NCI-H82 (cell line): ENCODE measurements at places on chromosomes 11 and 22.

DNA sequence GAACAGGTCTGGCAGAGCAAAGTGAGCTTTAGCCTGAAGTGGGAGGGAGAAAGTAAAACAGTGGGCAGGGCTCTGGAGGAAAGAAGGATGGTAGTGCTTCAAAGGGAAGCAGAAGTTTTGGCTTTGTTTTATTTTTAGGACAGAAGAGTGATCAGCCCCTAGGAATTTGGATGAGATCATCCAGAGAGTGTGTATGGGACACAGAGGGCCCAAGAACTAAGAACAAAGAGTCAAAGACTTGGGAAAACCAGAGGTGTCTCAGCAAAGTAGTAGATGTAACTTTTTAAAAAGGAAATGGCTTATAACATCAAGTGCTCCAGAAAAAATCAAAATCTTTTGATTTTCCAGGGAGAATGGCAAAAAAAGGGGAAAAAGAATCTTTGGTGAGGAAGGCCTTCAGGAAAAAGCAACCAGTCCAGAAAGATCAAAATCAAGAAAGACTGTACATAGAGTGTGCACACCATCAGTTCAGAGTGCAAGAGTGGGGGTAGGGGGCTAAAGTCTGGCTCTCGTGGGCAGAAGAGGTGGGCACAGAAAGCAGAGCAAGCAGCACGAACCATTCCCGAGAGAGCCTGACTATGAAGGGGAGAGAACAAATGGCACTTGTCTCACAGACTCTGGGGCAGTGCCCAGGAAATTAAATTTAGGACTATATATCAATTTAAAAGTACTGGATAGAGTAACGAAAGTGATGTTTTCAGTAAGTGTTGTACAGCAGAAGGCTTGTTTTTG lies 30.0 kb downstream of the MAPK1 start:
- DNase-seq, result no peak

DNA sequence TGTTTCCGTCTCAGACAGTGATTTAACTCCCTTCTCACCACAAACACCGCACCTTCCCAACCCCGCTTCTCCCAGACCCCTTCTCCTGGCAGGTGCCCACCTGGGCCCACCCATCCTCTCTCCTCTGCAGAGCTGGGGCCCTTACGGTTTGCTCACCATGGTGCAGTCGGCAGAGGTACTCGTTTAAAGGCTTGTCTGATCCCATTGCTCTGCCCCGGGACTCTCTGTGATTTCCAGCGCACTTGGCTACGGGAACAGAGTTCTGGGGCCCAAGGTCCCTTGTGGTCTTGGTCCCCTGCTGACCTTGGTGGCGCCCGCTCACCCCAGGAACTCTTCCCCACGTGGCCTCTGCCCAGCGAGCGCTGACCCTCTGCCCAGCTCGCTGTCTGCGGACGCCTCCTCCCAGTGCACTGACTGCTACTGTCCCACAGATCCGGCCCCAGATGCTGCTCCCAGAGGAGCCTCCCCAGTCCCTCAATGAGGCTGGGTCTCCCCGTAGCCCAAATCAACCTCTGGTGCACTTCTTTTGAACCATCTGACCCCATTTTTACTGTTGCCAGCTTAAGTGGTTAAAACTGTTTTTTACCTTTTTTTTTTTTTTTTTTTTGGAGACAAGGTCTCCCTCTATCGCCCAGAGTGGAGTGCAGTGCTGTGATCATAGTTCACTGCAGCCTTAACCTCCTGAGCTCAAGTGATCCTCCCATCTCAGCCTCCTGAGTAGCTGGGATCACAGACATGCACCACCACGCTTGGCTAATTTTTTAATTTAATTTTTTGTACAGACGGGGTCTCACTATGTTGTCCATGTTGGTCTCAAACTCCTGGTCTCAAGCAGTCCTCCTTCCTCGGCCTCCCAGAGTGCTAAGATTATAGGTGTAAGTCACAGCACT lies 21.3 kb upstream of the CTSD start:
- no peak for DNase-seq

- DNase-seq, result no peak
These were observed 2.0 kb downstream of the MOGAT2 start for GRCh38 chr11:75719340-75720239.

- DNase-seq, result no peak
These were observed 437.3 kb upstream of the CADM1 start for GRCh38 chr11:115941481-115941993.

DNA sequence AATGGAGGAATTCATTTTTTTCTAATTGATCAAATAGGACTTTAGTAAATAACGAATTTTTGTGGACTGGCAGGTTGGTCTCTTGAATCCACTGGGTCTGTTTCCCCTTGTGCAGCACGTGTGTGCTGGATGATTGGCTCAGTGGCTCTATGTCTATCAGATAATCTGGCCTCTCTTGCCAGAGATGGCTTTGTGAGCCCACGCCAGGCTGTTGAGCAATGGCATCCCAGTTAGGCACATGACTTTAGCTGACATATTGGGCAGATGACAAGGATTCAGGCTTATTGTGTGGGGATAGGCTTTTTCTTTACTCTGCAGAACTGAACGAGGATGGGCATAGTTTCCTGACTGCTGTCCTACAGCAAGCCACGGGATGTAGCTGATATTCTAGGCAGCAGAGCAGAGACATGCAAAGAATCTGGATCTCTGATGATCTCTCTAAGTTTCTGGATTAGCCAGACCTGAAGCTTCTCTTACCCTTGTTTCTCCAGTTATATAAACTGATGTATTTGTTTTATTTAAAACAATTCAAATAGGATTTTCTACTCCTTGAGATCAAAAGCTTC lies 144.9 kb downstream of the ARHGAP42 start:
- no peak for DNase-seq

GRCh38 chr11:36398231-36398953 lies 102.3 kb downstream of the PRR5L start:
- DNase-seq, result no peak

GRCh38 chr11:112019066-112019465 lies 6.1 kb upstream of the DLAT start:
- no peak for DNase-seq

GRCh38 chr11:88188251-88188931 lies 13.1 kb upstream of the RAB38 start:
- DNase-seq, result peak; percentile 34

DNA sequence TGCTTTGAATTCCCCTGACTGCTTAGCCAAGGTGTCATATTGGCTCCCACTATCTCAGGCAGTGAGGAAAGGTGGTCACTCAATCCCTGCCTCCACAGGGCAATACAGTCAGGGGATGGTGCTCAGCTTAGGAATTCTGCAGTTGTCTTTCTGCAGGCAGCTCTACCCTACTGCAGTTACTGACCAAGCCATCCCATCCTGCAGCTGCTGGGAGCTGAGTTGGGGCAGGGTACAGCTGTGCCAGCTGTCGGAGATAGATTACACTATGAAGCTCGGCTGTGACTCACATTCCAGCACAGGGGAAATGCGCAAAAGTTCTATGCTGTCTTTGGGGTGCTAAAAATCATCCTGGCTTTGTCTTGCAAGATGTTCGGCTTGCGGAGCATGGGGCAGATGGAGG lies 4.4 kb upstream of the DAGLA start:
- no peak for DNase-seq

DNA sequence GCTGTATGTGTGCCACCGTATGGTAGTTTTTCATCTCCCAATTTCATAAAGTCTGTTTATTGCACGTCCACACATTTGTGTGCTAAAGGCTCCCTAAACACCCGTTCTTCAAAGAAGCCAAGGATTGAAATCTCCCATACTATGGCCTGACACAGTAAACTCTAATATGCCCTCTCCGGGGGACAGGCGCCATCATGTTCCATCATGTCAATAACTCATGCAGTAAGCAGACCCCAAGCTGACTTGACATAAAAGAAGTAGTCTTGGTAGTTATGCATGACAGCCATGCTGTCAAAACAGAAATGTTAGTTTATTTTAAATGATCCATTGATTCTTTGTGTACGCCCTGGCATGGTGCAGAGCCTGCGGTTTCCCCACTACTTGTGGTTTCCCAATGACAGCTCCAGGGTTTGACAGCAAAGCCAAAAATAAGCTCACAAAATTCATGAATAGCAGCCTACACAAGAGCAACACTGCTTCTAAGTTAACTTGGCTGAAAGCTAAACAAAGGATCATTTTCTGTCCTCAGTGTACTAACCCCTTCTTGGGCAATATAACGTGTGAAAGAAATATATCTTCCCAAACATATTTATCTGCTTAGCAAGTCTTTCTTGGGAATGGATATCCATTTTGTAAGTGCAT lies 56.5 kb upstream of the CABP7 start:
- DNase-seq, result no peak

- DNase-seq, result no peak
These were observed 7.0 kb upstream of the P2RY2 start for GRCh38 chr11:73210916-73211667.

GRCh38 chr11:59973097-59973496 lies 9.3 kb downstream of the OOSP4A start:
- DNase-seq, result no peak

DNA sequence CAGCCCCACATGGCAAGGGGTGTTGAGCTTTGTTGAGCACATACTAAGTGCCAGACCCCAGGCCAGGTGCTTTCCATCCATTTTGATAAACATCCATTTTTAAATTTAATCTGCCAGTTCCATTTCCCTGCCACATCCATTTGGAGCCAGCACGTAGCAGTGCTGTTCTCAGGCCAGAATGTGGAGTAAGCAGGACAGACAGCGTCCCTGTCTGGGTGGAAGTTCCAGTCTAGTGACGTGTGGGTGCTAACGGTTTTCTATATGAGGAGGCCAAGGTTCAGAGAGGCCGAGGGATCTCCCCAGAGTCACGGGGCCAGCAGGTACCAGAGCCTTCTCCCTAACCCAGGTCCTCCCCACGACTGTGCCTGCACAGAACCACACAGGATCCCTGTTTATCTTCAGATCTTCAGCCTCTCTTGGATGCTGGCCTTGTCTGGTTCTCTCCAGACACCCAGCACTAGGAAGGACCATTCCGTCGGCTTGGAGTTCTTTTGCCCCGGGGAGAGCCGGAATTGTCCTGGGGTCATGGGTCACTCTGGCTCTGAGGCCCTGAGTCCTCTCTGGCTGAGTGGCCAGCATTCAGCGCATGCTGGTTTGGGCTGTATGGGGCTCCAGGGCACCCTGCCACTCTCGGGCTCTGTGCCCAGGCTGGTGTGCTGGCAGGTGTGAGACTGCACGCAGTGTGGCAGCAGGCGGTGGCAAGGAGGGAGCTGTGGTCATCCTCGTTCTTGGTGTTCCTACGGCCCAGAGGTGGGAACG lies 63.6 kb upstream of the PPARA start:
- no peak for DNase-seq

DNA sequence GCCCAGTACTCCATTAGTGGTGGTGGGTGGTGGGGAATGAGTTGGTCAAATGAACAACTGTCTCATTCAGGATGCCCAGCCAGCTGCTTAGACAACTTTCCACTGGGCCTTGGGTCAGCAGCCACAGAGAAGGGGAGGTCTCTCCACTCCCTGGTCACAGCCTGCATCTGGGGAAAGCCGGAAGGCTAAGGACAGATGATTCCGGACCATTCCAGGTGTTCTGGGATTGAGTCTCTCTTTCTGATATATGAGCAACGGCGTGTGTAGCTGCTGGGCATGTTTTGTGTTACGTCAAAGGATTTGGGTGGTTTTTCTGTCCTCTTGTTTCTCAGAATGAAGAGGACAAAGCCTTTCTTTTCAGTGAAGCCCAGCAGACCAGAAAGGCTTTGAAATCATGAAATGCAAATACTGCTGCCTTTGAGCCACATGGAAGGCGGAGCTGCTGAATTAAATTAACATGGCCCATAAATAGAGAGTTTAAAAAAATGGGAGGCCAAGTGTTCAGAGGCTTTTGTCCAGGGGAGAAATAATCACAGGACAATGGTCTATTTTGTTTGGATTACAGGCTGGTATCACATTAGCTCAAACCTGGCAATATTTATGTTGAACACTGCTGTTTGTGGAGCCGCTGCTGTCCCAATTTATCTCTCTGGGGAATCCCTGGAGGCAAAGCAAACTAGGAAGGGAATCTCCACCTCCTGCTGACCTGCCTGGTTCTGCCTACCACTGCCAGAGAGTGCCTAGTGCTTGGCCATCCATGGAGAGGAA lies 234.4 kb upstream of the E2F8 start:
- no peak for DNase-seq
